ENCODE measurements at places on chromosomes 6 and 20.
A peak's percentile ranks its signal among the peaks of the same experiment; 100 is the strongest.

- no peak for DNase-seq
Observed at GRCh38 chr6:97468981-97469380, 186.0 kb upstream of the MMS22L start.

DNA sequence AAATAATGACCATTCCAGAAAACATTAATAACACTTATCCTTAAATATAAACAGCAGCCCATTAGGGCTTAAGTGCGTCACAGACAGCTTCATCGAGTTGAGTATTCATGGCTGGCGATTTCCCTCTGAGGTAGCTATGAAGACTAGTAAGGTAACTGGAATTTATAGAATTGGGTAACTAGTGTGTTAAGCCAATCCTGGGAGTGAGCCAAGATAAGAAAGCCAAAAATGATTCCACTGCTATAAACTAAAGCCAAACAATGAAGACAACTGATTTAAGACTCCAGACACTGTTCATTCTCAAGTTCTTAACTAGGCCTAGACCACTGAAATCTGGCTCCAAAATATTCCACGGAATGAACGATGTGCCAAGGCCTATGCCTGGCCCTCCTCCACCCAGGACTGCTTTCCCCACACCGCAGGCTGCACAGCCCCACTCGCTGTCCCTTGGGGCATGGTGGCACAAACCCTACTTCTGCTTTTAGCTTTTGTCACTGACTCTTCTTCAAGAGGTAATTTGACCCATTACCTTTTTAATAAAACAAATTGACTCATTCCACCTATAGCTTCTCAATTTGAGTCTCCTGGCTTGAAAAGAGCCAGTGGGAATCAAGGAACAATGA lies 66.0 kb downstream of the BLOC1S5 start:
- no peak for DNase-seq

- no peak for DNase-seq
Observed at GRCh38 chr20:39479196-39479810, 517.2 kb downstream of the DHX35 start.

DNA sequence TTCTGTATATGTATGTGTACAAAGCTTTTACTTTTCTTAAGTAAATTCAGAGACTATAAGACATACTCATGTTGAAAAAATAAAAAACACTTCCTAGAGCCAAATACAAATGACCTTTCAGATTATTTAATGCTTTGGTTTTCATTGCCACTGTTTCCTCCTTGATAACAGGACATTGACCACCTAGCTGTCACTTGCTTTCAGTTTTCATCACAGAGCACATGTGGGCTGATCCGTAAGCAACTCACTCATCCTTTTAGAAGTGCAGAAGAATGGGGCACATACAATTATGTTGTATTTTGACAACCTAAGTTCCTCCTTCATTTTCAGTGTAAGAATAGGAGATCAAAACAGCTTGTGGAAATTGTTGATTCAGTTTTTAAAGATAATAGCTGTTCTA lies 6.2 kb downstream of the ZBTB2 start:
- DNase-seq: no peak

- DNase-seq: no peak
Observed at GRCh38 chr20:56689852-56690485, 60.9 kb downstream of the TFAP2C start.

GRCh38 chr6:32076321-32076809 lies 32.8 kb downstream of the TNXB start:
- no peak for DNase-seq

DNA sequence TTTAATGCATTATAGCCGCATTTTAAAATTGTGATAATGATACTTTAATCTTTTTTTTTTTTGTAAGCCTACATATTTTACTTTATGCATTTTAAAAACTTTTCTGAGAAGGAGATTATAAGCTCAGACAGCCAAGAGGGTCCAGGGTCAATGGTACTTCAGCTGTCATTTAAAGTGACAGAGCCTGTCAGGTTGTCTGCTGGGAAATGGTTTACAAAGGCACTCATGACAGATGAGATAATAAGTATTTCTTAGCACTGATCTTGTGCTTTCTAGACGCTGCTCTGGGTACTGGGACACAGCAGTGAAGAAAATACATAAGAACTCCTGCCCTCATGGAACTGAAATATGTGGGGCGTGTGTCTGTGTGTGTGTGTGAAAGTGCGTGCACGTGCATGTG lies 19.6 kb downstream of the LAMP5 start:
- DNase-seq: no peak

- DNase-seq: no peak
Observed at GRCh38 chr6:89501753-89502152, 68.8 kb downstream of the ANKRD6 start.

- DNase-seq: peak; percentile 34
Observed at GRCh38 chr20:32354592-32355416, 3.3 kb upstream of the ASXL1 start.

- DNase-seq: peak; percentile 25
Observed at GRCh38 chr6:33417128-33417902, 592 bp downstream of the CUTA start.

DNA sequence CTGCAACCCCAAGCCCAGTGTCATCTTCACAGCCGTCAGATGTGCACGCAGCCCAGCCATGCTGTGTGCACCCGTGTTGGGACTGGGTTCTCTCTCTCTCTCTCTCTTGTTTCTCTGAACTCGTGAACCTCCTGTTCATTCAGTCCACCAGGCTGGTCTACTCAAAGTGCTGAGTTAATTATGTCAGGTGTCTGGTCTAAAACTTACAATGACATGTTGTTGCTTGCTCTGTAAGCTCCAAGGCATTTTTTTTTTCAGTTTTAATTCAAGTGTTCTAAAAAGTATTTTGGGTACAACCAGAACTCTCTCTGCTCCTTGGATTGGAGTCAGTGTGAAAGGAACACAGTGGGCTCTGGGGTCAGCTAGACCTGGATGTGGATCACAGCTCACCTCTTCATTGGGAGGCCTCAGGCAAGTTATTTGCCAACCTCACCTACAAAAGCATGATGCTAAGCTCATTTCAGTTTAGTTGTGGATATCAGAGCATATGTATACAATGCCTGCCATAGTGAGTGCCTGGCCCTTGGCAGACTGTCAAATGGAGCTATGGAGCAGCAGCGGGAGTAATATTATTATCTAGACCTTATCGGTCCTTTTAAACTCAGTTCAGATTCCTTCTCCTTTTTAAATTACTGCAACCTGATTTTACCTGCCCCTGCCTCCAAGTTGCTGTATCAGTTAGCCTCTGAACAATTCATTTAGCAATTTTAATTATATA lies 59.5 kb downstream of the PLEKHG1 start:
- no peak for DNase-seq

- no peak for DNase-seq
Observed at GRCh38 chr6:117600008-117600743, 2.1 kb downstream of the GOPC start.

DNA sequence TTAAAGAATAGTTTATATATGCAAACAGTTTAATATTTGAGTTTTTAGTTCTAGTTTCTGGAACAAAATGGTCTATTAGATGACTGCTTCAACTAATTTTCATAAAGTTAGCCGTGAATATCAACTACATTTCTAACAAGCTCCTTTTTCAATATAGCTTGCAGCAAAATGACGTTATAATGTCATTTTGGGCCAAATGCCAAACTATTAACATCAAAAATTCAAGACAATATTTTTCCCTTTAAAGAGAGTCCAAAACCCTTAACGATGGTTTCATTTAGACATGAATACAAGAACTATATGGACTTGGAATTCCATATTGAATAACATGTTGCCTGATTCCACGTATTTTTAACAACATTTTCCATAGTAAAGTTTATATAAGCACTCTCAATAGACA lies 91.0 kb downstream of the SMLR1 start:
- DNase-seq: no peak

GRCh38 chr20:33600981-33601380 lies 61.1 kb upstream of the C20orf144 start:
- DNase-seq: no peak

- DNase-seq: no peak
Observed at GRCh38 chr6:13398421-13398994, 70.2 kb upstream of the TBC1D7 start.

DNA sequence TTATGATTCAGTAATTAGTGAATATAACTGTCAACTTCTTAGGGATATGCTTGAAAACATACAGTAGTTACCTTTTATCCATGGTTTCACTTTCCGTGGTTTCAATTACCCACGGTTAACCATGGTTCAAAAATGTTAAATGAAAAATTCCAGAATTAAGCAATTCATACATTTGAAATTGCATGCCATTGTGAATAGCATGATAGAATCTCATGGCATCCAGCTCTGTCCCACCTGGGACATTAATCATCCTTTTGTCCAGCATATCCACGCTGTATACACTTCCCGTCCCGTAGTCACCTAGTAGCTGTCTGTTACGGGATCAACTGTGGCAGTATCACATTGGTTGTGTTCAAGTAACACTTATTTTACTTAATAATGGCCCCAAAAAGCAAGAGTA lies 781.7 kb upstream of the CITED2 start:
- DNase-seq: no peak

GRCh38 chr20:41672282-41672681 lies 54.1 kb upstream of the CHD6 start:
- DNase-seq: no peak

- DNase-seq: no peak
Observed at GRCh38 chr20:52231230-52231746, 39.7 kb upstream of the ZFP64 start.

GRCh38 chr20:46979603-46980241 lies 85.1 kb downstream of the EYA2 start:
- DNase-seq: no peak

DNA sequence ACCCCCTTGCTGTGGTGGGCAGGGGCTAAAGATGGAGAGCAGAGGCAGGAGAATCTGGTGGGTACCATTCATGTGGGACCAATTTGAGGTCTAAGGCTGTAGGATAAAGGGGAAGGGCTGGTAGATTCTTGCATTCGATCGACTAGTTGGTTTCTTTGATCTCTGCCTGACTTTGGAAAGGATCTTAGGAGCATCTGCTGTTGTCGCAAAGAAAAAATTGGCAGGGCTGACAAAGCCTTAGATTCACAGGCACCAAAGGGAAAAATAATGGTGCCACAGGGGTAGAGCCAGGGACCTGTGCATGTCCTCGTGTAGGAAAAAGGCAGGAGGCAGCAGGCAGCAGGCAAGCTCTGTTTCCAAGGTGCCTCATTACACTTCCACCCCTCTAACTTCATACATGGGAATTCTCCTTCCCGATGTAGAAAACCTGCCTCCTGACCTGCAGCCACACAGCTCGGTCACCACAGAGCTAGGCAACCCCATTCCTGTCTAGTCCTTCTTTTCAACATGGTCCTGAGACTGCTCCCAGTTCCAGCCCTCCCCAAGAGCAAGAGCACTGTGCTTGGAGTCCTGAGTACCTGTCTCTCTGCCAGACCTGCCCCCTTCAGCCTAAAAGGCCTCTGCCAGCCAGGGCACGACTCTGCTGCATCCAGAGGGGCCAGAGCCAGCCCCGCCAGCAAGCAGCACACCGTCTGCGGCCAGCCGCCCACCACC lies 71.9 kb downstream of the FGD2 start:
- no peak for DNase-seq

DNA sequence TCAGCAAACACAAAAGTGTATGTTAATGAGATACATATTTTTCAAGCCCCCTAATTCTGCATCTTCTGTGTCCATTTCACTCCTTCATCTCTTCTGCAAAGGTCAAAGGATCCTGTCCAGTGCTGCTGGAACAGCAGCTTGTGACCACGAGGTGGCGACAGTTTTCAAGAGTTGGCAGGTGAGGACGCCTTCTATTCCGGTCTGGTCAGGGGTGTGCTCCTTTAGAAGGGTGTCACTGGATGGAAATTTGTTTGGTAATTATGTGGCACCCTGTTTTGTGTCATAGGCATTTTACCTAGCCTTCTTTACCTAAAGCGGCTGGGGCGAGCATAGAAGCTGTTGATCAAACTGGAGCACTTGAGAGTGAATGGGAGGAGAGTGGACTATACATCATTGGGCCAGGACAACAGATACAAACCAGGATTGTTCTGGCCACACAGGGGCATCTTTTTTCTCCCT lies 32.9 kb upstream of the ERVFRD-1 start:
- peak; percentile 72 for DNase-seq

- DNase-seq: no peak
Observed at GRCh38 chr6:373031-373430, 18.5 kb upstream of the IRF4 start.

DNA sequence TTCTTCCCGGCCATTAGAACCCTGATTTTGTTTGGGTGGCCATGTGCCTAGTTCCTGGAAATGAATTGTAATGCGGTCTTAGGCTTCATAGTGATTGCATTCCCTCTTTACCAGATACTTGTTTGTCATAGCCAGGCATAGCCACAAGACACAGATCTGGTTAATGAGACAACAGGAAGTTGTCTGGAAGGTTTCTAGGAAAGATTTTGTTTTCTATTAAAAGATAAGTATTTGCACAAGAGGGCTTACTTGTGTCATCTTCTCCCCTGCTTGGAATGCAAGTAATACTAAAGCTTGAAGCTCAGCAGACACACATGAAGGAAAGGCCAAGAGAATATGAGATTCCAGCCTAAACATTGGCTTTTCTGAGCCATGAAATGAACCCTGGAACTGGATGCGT lies 12.9 kb downstream of the FARS2 start:
- no peak for DNase-seq

DNA sequence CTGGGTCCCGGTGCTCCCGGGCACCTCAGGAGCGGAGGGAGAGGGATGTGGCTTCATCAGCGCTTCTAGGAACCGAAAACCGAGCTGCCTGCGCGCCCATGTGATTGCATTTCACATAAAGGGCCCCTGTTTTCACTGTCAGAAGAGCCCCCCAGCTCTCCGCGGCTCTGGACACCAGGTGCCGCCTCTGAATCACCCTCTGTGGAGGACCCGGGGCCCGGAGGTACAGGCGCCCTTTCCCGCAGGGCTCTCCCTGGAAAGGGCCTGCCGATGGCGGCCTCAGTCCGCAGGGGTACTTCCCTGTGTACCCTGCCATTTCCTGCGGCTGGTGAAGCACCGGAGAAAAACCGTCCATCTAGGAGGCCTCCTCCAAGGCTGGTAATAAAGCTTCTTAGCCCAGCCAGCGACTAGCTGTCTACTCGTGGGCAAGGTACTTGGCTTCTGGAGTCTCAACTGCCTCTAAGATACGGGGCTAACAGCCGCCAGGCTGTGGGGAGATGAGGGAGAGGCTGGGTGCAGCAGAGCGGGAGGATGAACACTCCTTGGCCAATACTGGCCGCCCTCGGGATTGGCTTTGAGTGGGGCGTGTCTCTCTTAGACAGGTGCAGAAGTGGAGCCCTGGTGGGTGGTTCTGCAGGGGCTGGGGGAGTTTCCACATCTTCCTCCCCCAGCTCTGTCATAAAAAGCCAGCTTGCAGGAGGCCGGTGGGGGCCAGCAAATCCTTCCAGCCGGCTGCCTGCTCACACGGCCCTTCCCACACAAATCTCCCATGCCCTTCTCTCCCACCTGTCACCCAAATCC lies 1.6 kb downstream of the PPP1R16B start:
- no peak for DNase-seq

Measured in stimulated activated CD4-positive, alpha-beta T cell treated with anti-CD3 and anti-CD28 coated beads, Interleukin-12 subunit alpha, Interleukin-12 subunit beta, amount 100 ng/mL, for 48 hours (primary cell).